ENCODE measurements at places on chromosomes 7 and 10.

DNA sequence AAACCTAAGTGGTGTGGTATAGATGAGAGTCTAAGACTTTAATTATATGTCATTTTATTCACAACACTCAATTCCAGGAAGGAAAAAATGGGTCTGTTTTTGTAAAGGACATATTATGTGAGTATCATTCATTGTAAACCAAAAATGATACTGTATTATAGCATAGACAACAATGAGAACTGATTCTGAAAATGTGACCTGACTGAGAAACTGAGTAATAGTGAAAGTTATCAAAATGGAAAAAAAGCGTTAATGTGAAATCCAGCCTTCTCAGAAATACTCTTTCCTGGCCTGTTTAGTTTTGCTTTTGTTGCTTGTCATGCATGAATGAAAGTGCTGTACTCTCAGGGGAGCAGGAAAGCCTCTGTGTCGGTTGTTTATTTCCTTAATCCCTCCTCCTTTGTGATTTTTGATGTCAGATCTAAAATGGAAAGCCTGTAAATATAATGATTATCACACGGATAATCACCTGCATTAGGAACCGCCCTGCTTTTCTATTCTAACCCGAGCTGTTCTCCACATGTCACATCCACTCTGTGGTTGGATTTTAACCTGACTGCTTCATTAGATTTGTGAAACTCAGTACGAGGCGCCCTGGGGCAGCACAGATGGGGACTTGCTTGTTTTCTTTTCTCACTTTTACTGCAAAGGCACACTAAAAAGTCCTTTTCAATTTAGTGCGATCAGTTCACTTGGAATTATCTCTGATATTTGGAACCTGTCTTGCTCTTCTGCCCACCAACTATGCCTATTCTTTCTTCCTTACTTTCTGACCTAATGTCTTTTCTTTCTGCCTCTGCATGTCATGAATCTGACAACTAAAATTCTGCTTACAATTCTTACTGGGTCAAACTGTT is 240.9 kb upstream of the KAT6B start:
- DNase-seq: peak; percentile 24

GRCh38 chr7:28939367-28939766 is 18.8 kb downstream of the TRIL start:
- no peak for DNase-seq

GRCh38 chr10:112394475-112394875 is 20.6 kb downstream of the ACSL5 start:
- no peak for DNase-seq

DNA sequence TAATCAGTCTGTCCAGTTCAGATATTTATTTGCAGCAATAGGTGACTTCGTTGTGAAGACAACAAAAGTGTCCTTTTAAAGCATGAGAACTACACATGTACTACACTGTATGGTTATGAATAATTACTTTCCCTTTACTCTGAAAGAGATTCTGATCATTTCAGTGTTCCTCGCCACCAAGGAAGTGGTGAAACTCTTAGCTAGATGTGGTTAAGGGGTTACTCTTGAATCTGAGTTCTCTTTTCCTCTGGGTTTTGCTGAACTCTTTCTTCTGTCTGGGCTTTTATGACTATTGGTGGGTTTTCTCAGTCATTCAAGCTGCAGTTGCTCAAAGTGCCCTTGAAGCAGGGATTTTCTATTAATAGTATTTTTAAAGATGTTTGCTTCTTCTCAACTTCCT is 127.9 kb upstream of the SEM1 start:
- peak; percentile 30 for DNase-seq

DNA sequence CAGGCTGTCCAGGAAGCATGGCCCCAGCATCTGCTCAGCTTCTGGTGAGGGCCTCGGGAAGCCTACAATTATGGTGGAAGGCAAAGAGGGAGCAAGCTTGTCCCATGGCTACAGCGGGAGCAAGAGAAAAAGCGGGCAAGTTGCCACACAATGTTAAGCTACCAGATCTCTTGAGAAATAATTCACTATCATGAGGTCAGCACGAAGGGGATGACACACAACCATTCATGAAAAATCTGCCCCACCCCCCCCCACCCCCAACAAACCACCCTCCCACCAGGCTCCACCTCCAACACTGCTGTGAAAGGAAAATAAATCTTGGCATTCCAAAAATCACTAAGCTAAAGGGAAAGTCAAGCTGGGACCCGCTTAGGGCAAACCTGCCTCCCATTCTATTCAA is 545.8 kb upstream of the NRP1 start:
- no peak for DNase-seq

- no peak for DNase-seq
These were observed 126.8 kb upstream of the PCLO start for GRCh38 chr7:83289419-83289993.

DNA sequence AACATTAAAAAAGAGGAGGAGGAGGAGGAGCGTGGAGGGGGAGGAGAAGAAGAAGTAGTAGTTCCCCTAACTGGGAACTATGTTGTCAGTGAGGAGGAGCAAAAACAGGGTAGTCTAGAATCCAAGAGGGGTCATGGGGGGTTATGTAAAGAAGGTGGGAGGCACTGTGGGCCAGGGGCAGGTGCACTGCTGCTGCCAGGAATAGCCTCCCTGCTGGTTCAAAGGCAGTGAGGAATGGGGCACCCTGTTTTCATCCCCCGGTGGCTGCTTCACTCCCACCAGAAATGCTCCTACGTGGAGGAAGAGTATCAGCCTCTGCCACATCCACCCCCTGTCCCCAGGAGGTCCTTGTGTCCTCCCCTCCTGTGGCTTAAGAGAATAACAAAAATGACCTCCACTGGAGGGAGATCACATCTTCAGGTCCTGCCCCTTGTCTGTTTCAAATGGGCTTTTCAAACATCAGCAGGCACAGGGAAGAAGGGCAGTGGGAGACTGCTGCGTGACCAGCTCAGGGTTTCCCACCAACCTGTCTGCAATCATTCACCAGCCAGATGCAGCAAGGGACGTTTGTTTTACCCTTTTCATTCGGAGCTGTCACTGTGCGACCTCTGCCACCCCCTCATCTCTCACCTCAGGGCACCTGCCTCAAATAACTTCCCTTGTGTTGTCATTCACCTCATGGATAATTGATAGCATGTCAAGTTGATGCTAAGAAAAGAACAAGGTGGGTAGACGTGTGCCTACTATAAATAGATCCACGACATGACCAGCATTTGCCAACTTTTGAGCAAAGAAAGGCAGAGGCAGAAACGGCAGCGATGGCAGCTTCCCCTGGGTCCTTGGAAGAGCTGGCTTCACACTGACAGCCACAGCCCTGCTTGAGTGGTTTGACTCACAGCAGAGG is 92.6 kb downstream of the DGKI start:
- DNase-seq: no peak

DNA sequence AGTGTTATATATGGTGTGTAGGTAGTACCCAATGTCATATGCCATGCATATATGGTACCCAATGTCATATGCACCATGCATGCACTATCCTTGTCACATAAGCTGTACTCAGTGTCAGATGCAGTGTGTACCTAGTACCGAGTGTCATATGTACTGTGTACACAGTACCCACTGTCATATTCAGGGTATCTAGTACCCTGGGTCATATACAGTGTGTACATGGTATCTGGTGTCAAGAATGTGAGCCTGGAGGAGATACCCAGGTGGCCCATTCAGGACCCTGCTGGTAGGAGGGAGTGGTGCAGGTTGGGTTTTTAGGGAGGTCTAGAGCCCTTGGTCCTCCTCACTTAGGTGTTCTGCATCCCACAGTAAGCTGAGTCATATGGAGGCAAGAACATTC is 1.8 kb downstream of the ZMYND11 start:
- peak; percentile 47 for DNase-seq

GRCh38 chr10:93478873-93479272 is 3.3 kb downstream of the MYOF start:
- DNase-seq: no peak

DNA sequence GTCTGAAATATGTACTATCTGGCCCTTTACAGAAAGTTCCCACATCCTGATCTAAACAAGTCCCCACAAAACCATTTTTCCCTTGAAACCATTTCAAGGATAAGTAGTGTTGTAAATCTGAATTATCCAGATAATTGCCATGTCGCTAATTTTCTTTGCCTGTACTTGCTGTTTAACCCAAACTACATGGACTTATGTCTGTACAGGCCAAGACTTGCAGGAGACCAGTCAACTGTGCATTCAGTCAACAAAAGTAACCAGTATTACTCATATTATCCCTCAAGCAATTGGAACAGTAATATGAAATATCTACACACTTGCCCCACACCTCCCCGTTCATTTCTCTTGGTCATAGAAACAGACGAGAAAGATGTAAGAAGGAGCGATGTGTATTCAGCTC is 347.8 kb upstream of the NFE2L3 start:
- no peak for DNase-seq

DNA sequence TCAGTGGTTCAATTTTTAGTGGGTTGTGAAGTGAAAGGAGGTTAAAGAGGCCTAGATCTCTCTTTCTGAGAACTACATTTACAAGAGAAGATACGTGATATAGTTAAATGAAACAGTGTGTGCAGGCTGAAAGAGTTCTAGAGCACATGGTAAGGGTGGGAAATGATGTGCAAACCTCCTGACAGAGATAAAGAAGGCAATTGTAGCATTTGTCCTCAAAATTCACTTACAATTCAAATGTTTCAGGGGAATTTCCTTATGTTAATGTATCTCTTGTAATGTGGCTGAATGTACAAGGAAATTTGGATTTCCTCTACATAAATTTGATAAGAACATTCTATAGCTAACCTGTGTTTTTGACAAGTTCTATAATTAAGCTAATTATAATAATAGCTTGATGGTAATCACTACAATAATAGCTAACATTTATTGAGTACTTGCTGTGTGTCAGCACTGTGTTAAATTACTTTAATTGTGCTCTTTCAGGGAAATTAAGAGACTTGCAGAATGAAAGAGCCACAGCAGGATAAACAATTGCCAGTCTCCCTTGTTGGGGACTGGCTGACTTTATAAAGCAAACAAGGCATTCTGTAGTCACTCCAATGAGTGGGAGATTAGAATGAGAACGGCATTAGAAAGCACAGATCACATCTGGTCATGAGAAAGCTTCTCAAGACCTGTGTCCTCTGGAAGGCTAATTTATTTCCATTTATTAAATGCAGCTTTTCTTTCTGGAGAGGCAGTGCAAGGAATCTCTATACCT is 139.7 kb upstream of the TMEM72 start:
- no peak for DNase-seq

DNA sequence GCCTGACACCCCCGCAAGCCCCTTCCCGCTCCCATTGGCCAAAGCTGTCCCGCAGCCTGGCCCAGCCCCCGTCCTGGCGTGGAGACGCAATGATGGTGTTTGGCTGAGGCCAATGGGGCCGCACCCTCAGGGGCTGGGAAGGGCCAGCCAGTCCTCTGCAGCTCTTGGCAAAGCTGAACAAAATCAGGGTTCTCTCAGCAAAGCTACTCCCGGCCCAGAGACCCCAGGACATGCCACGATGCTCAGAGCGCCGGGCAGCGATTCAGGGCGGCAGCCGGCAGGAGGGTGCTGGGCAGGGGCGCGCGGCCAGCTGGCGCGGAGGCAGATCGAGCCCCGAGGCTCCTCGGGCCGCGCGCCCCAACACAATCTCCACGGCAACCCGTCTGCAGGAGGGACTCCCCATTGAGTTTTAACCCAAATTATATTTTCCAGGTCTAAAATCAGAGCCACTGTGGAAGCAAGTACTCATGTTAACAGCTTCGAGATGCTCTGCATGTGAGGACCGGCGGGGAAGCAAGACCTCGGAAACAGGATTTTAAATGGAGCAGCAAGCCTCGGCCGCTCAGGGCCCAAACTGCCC is 8.8 kb upstream of the CNPY1 start:
- no peak for DNase-seq

DNA sequence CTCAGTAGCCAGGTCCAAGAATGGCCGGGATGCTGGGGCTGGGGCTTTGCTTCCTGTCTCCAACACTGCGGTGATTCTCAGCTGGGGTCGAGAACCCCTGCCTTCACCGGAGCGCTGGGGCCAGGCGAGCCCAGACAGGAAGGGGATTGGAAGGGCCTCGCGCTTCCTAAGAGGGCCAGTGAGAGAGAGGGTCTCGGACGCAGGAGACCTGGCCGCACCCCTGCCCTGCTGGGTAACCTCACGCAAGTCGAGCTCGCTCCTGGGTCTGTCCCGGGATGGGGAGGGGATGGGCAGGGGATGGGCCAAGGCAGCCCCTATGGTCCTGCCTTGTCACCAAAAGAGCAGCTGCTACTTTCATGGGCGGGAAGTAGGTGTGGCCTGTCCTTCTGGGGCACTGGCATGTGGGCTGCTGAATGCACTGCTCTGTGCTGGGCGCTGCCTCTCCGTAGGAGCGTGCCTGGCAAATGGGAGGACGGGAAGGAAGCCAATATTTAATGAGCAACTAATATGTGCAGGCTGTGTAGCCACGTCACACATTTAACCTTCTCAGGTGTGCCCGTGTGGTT is 20.0 kb downstream of the KCNK18 start:
- DNase-seq: peak; percentile 11

DNA sequence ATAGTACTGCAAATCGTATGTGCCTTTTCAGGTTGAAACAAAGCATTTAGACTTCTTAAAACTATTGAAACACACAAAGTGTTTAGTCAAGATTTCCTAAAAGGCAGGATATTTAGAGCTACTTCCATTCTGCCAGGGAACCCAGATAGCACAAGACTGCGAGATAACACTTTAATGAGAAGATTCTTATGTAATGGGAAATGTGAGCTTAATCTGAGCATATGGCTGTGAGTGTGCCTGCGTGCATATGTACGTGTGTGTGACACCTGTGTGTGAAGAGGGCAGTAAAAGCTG is 14.3 kb upstream of the JCAD start:
- DNase-seq: no peak

- DNase-seq: no peak
These were observed 44.9 kb downstream of the VIPR2 start for GRCh38 chr7:159099711-159100231.

- no peak for DNase-seq
These were observed 112.1 kb downstream of the CUL2 start for GRCh38 chr10:34978080-34978479.

GRCh38 chr7:12898004-12898403 is 210.6 kb downstream of the ARL4A start:
- no peak for DNase-seq

DNA sequence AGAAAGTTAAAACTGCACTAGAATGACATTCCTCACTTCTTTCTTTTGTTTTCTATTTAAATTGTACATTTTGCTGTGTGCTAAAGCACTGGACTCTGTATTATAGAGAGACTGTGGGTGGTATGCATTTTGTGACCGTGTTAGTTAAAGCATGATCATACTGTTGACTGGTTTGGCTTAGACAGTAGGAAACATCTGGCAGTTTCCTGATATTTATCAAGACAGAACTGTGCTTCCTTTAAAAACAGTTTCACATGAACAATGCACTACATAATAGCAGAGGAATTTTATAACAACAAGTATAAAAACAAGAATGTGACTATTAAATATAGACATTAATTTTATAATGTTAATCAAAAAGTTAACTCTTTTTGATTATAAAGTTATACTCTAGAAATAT is 23.1 kb downstream of the GNG11 start:
- no peak for DNase-seq

- no peak for DNase-seq
These were observed 108.3 kb downstream of the MAPK8 start for GRCh38 chr10:48414778-48415177.

Measured in CD8-positive, alpha-beta T cell (primary cell).